ENCODE measurements at places on chromosomes 6 and 20.
A peak's percentile ranks its signal among the peaks of the same experiment; 100 is the strongest.

DNA sequence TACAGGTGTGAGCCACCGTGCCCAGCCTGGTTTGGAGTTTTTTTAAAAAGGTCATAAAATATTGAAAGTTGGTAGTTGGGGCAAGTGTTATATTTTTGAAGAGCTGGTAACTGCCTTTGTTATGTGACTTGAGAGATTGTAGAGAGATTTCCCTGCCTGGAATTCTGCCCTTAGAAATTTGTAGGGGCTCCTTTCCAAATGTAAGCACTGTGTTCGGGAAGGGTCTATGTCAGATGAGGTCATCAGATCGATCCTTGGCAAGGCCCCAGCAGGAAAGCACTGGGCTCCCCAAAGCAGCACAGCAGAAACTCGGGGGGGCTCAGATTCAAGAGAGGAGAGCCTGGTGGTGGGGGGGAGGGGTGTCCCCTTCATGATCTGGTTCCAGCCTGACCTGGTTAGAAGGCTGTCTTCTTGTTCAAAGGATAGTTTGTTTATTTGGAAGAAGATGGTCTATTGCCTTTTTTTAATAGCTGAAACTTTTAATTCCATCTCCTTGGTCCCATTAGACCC is 220.2 kb downstream of the UST start:
- DNase-seq, result no peak

- DNase-seq, result no peak
These were observed at the start of gene PLN for GRCh38 chr6:118548136-118548535. PLN (plus strand) TSS chr6:118548296; CDS start chr6:118558922, 10,626 bp downstream.

DNA sequence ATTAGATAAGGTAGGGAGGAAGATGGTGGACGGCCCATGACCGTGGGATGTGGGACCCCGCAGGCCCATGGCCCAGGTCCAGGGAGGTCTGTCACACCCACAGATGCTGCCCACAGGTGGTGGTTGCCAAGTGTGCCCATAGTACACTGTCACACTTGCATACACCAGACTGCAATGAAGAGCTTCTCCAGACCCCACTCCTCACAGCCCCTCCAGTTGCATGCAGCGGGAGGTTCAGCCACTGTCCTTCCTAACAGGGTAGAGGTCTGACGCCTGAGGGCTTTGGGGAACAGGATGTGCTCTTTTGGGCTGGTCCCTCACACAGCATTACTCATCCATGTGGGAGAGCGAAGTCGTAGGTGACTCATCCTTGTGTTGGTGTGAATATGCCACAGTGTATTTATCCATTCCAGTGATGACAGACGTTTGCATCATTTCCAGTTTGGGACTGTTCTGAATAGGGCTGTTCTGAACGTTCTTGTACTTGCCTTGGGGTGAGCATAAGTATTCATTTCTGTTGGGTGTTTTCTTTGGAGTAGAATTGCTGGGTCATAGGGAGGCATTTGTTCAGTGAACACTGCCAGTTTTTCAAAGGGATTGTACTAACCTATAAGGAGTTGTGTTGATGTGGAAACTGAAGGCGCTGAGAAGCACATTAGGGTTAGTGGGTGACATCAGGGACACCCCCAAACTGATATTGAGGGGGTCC is 10.1 kb upstream of the PYGB start:
- DNase-seq, result peak; percentile 65

DNA sequence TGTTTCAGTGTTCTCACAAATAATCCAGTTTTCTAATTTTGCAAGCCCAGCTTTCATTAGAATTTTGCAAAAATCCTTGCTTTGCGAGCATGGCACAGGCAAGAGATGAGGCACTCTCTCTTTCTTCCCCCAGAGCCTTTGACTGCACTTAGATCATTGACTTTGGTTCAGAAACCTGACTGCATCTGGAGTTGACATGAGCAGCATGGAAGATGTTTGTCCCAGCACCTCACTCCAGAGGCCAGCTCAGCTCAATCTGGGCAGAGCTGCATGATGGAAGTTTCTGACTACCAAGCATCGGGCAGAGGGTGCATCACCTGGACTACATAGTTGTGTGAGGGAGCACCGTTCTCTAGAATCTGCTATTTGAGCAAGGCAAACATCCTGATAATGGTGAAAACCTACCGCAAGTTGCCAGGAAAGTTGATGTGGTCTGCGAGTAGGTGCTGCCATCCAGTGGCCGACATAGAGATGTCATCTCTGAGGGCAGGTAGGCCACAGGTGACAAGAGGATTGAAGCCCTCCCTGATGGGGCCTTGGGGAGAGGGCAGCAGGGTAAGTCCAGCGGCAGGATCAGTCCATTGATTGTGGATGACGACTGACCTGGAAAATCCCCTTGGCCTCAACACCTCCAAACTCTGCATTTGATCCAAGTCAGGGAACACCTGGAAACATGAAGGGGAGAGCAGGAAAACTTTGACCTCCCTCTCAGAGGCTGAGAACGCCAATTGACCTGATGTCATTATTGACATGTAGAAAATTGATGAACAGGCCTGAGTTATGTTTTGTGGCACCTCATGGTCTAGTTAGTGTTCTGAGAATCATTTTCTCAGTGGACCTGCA is 3.8 kb upstream of the LPA start:
- DNase-seq, result no peak

DNA sequence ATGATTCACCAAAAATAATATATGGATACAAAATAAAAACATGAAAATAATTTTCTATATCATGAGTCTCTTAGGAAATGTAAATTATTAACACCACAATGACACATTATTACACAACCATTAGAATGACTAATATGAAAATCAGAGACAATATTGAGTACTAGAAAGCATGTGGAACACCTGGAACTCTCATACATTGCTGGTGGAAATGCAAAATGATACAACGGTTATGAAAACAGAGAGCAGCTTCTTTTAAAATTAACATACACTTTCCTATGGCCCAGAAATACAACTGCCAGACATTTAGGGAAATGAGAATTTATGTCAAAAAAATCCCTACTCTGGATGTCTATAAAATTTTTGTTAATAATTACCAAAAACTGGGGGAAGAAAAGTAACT is 853.3 kb upstream of the MAN1A1 start:
- DNase-seq, result no peak

- no peak for DNase-seq
These were observed 39.1 kb downstream of the NRN1 start for GRCh38 chr6:5967594-5967993.

DNA sequence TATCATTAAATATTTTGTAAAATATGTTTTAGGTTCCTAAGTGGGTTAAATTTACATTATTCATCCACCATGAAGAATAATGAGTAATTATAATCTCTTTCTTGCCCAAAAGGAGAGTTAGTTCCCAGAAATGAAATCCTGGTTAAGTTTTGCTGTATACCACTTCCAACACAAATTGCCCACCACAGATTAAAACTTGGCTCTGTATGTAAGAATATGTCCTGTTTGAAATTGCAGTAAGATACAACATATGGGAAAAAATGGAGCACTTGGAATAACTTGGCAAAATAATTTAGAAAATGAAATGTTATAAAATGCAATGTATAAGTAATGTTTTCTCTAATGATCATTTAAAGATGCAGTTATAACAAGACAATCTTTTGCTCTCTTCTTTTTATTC is 64.3 kb upstream of the GJE1 start:
- DNase-seq, result no peak

GRCh38 chr6:95519228-95520037 is 57.9 kb upstream of the MANEA start:
- DNase-seq, result no peak

- DNase-seq, result no peak
These were observed 21.2 kb downstream of the NEDD9 start for GRCh38 chr6:11211254-11211653.

- no peak for DNase-seq
These were observed 6.5 kb downstream of the CD24 start for GRCh38 chr6:106967936-106968555.

DNA sequence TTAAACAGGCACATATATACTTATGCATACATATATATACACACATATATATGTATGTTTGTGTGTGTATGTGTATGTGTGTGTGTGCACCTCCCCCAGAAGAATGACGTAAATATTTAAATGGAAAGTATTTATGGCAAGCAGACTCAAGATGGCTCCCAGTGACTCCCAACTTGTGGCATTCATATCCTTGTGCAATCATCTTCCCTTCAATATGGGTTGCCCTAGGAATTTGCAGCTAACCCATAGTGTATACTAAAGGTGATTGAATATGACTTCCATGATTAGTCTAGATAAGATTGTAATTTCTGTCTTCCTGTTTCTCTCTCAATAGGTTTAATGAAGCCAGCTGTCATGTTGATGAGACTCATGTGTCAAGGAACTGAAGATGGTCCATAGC is 127.6 kb downstream of the TRDN start:
- DNase-seq, result no peak

- peak; percentile 74 for DNase-seq
These were observed 176.2 kb downstream of the KIF16B start for GRCh38 chr20:16397086-16397485.

- no peak for DNase-seq
These were observed 106.0 kb upstream of the TNFAIP3 start for GRCh38 chr6:137761072-137761471.

DNA sequence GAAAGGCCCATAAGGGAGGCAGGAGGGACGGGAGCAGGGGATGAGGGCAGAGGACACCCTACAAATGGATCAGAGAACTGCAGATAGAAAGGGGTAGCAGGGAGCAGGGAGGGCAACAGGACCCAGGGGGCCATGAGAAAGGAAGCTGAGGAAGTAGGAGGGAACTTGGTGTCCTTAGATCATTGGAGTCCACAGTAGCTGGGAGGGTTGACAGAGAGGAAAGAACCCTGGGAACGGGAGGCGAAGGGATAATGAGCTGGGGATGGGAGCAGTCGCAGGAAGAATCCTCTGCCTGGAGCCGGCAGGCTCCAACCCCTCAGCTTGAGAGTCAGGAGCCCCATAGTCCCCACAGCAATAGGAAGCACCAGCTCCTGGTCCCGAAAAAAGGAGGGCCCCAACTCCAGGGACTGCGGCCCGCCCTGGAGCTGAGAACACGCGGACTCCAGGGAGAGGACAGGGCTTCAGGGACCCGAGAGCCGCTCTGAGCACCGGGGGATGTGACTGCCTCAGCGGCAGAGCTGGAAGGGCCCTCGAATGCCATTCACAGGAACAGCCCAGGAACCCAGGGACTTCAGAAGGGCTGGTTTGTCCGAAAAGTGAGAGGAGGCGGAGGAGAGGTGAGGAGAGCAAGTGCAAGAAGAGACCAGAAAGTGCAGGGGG is 32.7 kb downstream of the HLA-A start:
- DNase-seq, result no peak

GRCh38 chr6:16776394-16777017 is 15.2 kb upstream of the ATXN1 start:
- DNase-seq, result peak; percentile 40

DNA sequence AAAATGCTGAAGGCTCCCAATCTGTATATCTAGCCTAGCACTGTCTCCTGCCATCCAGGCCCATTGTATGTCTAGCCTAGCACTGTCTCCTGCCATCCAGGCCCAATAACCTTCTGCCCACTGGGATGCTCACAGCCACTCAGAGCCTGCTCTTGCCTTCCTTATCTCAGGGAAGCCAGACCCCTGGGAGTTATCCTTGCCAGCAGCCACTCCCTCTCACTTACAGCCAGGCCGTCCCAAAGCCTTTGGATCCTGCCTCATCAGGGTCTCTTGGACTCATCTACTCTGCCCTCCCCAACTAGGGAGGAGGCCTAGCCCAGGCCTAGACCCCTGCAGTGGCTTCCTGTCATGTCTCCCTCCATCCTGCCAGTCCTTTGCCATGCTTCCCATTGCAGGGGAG is 37.3 kb downstream of the KIF3B start:
- DNase-seq, result no peak

DNA sequence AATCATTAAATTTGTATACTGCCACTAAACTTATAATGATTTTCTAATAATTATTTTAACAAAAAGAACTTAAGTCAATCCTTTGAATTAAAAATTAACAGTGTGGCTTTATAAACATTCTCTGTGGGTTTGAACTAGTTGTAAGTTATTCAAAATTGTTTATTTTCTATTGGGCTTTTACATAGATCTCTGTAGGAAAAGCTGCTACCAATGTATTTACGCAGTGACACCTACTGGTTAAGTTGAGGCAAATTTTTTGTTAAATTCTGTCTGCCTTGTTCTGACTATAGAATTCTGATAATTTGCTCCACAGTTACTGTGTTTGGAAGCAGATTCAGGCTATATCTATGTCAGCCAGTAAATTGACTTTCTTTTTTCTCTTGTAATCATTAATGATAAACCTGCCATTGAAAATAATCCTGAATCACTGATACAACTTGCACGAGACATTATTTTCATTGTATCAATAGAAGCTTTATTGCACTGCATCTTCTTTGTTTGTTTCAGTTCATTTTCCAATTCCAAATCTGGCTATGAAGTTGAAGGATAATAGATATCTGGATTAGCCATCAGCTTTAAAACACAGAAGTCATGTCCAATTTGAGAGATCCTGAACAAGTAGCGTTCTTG is 66.0 kb upstream of the UTRN start:
- no peak for DNase-seq

GRCh38 chr6:125154118-125154760 is 666 bp downstream of the TPD52L1 start:
- DNase-seq, result no peak

GRCh38 chr6:34554291-34555006 is 1.7 kb downstream of the SPDEF start:
- no peak for DNase-seq

DNA sequence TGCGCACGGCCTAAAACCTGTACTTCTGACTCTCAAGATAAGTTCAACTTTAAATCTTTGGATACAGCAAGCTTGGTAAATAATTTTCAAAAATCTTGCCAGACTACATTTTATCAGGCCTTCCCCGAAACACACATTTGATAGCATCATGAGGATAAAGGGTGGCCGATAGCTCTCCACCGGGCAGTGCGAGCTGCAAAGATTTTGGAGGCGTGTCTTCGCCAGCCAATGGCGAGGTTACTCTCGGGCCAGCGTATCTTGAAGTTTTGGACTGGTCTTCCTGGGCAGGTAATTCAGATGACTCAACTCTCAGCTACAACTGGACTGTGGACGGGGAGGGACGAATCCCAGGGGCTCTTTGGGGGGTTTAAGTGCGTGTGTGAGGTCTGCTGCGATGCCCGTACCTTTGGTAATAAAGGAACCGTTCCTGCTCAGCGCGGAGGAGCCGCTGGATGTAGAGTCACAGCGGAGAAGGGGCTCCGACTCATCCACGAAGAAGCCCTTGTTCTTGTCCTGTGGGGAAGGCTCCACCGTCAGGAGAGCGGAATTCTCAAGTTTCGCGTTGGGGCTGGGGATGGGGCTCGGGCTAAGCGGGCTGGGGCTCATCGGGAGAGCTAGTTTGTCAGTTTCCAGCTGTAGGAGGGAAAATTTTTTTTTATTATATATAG is 75.3 kb downstream of the TNFRSF21 start:
- DNase-seq, result no peak

DNA sequence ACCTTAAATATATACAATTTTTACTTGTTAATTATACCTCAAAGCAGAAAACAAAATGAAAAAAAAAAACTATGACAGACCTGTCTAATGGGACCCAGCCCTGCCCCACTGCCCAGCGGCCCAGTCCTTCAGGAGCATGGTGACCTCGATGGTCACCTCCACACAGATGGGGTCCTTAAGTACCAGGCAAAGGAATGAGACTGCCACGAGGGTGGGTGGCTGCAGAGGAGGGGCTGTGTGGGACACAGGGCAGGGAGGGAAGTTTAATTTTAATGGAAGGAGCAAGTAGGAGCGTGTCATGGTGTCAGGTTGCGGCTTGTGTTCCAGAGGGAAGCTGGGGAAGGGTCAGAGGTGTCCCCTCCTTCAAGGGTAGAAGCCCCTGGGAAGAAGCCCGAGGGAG is 28.6 kb downstream of the GABRR2 start:
- DNase-seq, result no peak

GRCh38 chr6:165769884-165770283 is 106.8 kb upstream of the PDE10A start:
- DNase-seq, result no peak

GRCh38 chr6:25138934-25139415 is 140.2 kb upstream of the CARMIL1 start:
- no peak for DNase-seq
